ENCODE measurements at places on chromosomes 6 and 20.

DNA sequence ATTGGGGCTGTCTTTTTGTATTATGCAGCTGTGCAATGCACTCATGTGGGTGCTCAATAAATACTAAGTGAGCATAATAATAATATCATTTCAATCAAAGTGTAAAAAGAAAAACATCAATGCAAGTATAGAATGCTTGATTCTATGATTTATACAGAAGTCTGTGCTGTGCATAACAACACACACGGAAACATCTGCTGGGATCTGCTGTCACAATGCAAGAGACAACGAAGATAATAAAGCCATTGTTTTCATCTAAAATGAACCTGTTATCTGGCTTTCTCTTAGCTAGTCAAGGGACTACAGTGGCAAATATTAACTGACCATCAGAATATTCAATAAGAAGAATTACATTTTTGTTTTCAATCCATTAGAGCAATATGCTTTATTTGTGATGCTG is 1156.9 kb upstream of the MAP3K7 start:
- no peak for DNase-seq

- no peak for DNase-seq
These were observed 679.5 kb upstream of the NRSN1 start for GRCh38 chr6:23446469-23446967.

GRCh38 chr6:4895971-4896370 is 107.9 kb downstream of the RPP40 start:
- no peak for DNase-seq

GRCh38 chr20:1798982-1799381 is 96.2 kb upstream of the SIRPA start:
- DNase-seq = no peak

GRCh38 chr20:38446441-38447209 is 11.5 kb upstream of the SNHG17 start:
- peak; percentile 75 for DNase-seq

- no peak for DNase-seq
These were observed 1.7 kb downstream of the PRR18 start for GRCh38 chr6:166306378-166307081.

- DNase-seq = no peak
These were observed 8.0 kb downstream of the EIF2S2 start for GRCh38 chr20:34104059-34104458.

GRCh38 chr6:91659891-91660290 is 1073.0 kb upstream of the MAP3K7 start:
- no peak for DNase-seq

DNA sequence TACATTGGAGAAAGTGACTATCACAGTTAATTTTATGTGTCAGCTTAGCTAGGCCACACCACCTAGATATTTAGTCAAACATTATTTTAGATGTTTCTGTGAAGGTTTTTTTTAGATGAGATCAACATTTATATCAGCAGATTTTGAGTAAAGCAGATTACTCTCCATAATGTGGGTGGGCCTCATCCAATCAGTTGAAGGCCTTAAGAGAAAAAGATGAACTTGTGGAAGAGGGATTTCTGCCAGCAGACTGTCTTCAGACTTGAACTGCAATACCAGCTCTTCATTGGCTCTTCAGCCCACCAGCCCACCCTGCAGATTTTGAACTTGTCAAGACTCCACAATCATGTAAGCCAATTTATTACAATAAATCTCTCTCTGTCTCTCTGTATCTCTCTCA is 25.1 kb upstream of the FBXO30 start:
- DNase-seq = no peak

DNA sequence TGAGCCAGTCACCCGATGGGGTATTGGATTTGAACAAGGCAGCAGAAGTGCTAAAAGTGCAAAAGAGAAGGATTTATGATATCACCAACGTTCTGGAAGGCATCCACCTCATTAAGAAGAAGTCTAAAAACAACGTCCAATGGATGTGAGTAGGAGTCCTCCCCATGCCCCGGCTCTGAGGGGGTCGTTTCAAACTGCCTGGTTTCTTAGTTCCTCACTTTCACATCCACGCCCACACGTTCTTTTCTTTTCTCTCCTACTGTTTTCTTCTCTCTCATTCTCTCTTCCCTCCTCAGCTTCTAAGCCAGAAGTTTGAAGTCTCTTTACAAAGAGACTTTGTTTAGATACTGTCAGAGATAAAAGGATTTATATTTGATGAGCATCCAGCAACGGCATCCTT is 53.0 kb upstream of the CDKAL1 start:
- no peak for DNase-seq

- no peak for DNase-seq
These were observed 283.6 kb downstream of the CDKAL1 start for GRCh38 chr6:20817806-20818320.

DNA sequence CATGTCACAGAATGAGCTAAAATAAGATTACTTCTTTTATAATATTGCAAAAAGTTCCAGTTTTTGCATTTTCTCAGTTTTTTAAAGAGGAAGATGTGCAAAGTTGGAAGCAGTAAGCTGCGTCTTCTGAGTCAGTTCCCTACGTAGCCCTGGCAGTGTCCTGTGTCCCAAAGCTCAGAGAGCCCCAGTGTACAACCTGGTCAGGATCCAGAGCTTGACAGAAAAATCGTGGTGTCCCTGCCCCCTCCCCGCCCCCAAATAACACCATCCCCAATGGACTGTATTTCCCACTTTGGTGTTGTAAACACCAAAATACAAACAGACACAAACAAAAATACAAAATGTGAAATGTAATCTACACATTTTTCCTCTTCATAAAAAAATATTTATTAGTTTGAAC is 4.6 kb downstream of the SLC2A4RG start:
- DNase-seq = no peak

DNA sequence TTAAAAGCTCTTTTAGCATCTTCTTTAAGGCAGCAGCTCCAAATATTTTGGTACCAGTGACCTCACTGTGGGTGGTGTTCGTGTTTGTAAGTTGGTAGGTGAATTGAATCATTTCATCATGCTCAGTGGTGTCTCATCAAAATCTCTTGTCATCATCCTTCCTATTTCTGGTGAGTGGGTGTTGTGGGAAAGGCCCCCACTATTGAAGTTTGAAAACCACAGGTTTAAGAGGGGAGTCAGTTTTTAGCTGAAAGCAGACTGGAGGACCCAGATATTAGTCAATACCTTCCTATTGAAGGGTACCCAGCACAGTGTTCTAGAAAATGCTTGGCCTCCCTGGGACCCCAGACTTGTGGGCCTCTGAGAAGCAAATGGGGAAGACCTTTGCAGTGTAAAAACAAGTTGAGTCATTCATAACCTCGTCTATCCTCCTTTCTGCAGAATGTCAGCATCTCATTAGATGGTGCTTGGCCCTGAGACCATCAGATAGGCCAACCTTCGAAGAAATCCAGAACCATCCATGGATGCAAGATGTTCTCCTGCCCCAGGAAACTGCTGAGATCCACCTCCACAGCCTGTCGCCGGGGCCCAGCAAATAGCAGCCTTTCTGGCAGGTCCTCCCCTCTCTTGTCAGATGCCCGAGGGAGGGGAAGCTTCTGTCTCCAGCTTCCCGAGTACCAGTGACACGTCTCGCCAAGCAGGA is 3.7 kb downstream of the PIM1 start:
- no peak for DNase-seq

- DNase-seq = no peak
These were observed 79.3 kb upstream of the NAA20 start for GRCh38 chr20:19937651-19938420.

GRCh38 chr6:28399350-28400121 is at the start of gene ZSCAN12:
Gene ZSCAN12, minus strand, starts transcription at chr6:28399747. Its CDS starts 1,342 bp downstream, at chr6:28398405.
- DNase-seq = peak; percentile 87

DNA sequence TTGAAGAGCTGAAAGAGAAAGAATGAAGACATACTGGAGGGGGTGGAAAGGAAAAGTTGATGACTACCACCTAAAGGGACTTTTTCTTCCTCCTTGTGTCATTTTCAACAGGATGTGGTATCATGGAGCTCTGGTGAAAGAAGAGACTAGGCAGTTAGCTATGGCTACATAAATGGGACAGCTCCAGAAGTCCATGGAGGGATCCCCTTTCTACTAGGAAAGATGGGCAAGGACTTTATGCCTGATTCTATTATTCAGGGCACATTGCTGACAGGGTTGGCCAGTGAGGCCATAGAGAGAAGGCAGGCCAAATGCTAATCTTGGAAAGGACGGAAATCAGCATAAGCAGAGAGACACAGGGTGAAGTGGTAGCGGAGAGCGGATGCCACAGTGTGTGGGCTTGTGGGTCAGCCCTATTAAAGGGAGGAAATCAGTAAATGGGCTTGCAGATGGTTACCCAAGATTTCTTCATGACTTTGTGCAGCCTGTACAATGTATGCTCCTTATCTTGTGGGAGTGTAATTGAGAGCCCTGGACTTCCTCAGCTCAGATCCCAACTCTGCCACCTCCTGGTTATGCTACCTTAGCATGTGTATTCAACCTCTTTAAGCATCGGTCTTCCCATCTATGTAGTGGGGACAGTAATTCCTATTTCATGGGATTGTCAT is 77.4 kb upstream of the TMEM170B start:
- DNase-seq = peak; percentile 90

DNA sequence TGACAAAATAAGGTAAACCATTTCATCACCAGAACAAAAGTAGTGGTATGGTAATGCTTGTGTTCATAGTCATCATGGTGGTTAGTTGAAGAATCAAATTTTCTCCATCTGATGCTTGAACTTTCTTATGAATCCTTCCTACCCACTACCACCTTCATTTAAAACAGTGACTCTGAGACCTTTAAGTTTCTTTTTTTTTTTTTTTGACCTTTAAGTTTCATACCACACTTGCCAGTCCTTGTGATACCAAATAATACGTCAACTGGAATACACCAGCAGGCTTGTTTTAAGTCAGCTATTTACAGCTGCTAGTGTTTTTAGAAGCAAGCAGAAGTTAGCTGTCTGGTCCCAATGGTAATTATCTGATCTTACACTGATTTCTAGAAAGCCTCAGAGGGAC is 413.4 kb upstream of the SOX4 start:
- DNase-seq = no peak
